Stimulated activated CD4-positive, alpha-beta T cell treated with anti-CD3 and anti-CD28 coated beads, Interleukin-1b, Interleukin-23, amount 100 ng/mL, for 1 hour (primary cell): ENCODE measurements at places on chromosomes 4 and X.

DNA sequence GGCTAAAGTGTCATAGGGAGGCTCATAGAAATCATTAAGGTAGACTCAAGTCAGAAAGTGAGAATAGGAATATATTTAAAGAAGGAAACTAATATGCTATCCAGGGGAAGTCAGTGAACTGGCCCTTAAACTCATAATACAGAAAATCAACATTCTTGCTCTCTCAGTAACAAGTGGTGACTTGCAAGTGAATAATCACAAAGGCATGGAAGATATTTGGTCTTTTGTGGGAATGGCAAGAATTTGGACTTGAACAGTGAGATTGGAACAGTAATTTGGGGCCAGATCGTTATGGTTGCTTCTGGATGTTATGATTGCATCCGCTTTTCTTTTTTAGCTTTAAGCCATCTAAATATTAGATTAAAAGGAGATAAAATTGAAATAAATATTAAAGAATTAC lies 103.8 kb downstream of the TBC1D19 start:
- no peak for DNase-seq

GRCh38 chrX:21167494-21167893 lies 206.7 kb upstream of the CNKSR2 start:
- no peak for DNase-seq

GRCh38 chr4:182880387-182881356 lies 36.5 kb downstream of the DCTD start:
- no peak for DNase-seq

DNA sequence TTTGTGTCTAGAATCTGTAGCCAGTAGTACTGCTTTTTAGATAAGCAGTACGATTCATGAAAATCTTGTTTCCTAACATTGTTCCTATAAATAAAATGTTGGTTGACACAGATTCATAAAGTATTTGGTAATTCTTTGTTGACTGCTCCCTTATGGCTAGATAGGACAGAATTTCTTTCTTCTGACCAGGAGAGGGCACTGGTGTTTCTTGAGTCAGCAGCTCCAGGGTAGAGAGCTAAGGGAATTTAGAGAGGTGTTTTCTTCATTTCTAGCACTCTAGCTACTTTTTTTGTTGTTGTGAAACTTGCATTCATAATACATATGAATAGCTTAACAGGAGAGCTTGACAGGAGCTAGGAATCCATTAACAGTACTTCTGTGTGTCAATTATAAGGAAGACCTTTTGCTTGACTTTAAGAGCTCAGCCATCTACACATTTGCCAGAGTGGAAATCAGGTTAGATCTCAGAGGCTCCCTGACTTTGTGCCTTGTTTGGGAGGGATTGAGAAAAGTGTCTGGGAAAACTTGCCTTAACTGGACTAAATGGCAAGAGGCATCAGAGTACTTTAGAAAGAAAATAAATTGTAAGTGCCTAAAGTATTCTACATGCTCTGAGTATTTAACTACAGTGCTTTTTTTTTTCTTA lies 756.1 kb downstream of the SH3BGRL start:
- DNase-seq: no peak

DNA sequence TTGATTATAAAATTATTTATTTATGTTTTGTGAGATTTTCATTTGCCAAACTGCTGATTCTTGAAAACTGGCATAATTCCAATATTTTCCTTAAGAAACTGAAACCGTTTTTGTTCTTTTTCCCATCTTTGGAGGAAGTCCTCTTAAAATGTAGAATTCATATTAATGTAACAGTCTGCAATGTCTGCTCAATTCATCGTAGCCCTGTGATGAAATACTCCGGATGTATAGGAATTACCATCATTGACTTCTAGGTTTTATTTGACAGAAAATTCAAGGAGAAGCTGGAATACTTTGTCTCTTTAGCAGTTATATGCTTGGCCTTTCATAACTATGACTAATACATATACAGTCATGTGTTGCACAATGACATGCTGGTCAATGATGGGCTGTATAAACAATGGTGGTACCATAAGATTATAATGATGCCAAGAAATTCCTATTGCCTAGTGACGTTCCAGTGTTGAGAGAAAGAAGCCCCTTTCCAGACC lies 185.0 kb upstream of the GPRIN3 start:
- DNase-seq: no peak

- DNase-seq: no peak
These were observed 112.8 kb upstream of the PITX2 start for GRCh38 chr4:110735686-110736085.

DNA sequence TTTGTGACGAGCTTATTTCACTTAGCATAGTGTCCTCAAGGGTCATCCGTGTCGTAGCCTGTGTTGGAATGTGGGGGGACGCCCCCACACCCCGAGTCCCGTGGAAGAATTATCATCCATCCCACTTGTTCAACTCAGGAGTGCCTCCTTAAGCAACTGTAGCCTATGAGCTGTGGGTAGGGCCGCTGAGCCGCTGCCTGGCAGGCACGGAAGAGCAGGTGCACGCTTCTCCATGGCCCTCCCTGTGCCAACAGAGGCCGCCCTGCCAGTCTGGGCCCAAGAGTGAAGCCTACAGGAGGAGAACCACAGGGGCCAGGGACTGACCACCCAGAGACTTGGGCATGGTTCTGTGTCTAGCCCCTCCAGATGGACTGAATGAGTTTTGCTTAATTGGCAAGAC lies 2.3 kb upstream of the RGS12 start:
- no peak for DNase-seq

DNA sequence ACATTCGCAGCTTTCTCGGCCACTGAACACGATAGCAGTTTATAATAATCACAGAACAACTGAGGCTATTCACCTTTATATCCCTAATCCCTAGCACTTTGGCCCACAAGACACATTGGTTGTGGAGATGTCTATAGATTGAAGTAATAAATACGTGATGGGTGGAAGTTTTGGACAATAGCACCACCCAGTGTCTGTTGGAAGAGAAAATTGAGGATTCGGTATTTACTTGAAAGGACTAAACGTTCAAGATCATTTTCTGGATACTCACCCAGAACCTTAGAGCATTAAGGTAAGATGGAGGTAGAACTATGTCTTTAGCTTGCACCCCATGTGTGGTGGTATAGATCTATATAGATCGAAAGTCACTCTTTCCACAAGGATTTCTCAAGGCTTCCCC lies 787 bp upstream of the TMSB15A start:
- DNase-seq: no peak

DNA sequence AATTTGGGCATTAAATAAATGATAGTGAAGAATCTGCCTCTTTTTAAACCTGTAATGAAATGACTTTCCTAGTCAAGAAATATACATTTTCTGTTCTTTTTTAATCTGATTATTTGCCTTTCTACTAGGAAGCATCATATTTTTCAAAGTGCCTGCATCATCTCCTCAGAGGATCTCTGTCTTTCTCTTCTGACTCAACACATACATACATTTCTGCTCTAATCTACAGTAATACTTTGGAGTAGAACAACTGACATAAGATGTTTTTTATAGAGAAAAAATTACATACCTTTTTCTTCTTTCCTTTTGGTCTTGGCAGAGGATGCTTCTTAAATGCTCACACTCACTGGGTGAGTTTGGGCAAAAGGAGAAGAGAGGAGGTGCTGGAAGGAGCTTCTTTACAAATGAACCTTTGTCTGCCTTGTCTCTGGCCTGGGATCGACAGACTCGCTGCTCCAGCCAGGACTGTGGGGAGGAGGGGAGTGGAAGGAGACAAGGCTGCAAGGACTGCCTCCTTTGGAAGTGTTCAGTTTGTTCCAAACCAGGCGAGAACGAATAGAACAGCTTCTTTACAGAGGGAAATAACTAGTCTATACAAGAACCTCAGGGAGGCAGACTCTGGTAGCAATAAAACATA lies at the start of gene SCRG1:
Gene SCRG1, minus strand, starts transcription at position 338 of the 637 bp plus-strand sequence. CDS start 7,702 bp downstream, outside the sequence.
- no peak for DNase-seq

DNA sequence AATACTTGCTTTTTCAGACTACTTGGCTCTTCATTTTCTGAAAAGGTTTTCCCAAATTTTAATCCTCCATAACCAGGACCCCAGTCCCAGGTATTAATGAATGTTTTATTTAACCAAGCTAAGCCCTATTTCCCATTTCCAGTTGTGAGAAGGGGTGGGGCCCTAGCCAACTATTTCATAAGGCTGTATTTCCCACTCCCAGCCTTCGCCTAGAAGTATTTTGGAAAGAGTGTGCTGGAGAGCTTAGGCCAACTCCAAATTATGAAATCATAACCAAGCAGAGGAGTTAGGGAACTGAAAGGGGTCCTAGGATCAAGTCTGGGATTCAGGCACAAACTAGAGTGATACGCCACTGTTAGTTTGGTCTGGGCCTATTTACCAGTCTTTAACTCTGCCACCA lies 148.4 kb upstream of the GPC4 start:
- no peak for DNase-seq

GRCh38 chrX:148923631-148924030 lies 423.2 kb downstream of the AFF2 start:
- no peak for DNase-seq

- peak; percentile 25 for DNase-seq
These were observed 49.5 kb downstream of the PHEX start for GRCh38 chrX:22081475-22082092.

GRCh38 chr4:177339477-177340374 lies 30.1 kb downstream of the NEIL3 start:
- DNase-seq: no peak
